ENCODE measurements at places on chromosomes 7 and 10. TPM values are rescaled to one million over a fixed set of nuclear protein-coding genes. Genes with fewer than 3 reads are reported as not detected.

DNA sequence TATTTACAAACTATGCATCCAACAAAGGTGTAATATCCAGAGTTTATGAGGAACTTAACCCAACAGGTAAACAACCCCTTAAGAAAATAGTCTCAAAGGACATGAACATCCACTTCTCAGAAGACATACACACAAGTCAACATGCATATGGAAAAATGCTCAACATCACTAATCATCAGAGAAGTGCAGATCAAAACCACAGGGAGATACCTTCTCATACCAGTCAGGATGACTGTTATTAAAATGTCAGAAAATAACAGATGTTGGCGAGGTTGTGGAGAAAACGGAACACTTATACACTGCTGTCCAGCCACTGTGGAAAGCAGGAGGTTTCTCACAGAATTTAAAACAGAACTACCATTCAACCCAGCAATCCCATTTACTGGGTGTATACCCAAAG lies 84.0 kb downstream of the ADD3 start:
- DNase-seq, result no peak

The PAPOLB gene
- total RNA-seq, result 0.04 TPM

GRCh38 chr7:128831994-128832879 lies 2.0 kb downstream of the FLNC start:
- DNase-seq, result no peak

DNA sequence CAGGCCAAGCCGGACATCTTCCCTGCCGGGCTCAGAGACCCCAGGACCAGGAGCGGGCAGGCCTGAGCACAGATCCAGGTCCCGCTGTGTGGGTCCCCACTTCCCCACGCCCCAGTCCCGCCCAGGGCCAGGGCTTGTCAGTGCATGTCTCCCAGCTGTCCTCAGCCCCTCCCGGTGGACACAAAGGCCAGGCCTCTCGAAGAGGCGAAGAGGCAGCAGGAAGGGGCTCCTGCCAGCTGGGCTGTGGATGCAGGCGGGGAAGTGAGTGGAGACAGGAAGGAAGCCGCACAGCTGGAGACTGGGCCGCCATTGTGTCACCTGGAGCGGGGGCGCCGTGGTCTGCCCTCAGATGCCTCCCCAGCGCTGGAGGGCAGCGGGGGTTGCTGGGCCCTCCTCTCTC lies 4.8 kb downstream of the GRIFIN start:
- DNase-seq, result no peak

GRCh38 chr7:74452748-74453321 lies 871 bp upstream of the GTF2IRD1 start:
- DNase-seq, result no peak

GRCh38 chr10:62072901-62073300 lies 171.4 kb downstream of the ARID5B start:
- no peak for DNase-seq

DNA sequence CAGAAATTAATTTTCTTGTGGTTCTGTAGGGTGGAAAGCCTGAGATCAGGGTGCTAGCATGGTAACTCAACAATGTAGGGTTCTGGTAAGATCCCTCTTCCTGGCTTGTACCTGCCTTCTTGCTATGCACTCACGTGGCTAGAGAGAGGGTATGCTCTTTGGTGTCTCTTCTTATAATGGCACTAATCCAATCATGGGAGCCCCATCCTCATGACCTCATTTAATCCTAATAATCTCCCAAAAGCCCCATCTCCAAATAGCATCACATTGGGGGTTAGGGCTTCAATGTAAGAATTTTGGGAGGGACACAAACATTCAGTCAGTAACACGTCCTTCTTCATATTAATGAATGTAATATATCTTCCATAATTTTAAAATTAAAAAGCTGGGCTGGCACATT lies 39.6 kb upstream of the FAM133B start:
- DNase-seq, result no peak
